ENCODE measurements at places on chromosomes 1 and 21.
A peak's percentile ranks its signal among the peaks of the same experiment; 100 is the strongest.

DNA sequence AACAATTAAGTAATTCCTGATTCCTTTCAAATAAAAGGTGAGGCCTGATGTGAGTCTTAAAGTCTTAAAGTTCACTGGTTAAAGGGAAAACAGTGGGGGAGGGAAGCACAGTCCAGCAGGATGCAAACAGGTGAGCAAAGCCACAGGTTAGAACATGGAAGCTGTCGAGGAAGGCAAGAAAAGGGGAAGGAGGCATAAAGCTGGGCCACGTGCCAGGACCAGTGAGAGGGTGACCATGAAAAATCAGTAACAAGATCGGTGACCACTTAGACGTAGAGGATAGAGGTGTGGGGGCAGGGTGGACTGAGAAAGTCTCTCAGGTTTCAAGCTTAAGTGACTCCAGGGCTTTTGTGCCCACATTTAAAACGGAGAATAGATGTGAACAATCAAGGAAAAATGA lies 231.3 kb downstream of the SETD4 start:
- no peak for DNase-seq

- DNase-seq: no peak
Measured at GRCh38 chr1:182658055-182658454, 26.3 kb downstream of the RGS8 start.

GRCh38 chr1:43197343-43198127 lies 25.4 kb downstream of the CFAP57 start:
- DNase-seq: no peak

GRCh38 chr1:82861749-82862148 lies 1061.0 kb downstream of the ADGRL2 start:
- DNase-seq: no peak

GRCh38 chr1:92749024-92749634 lies 35.8 kb downstream of the EVI5 start:
- no peak for DNase-seq

- no peak for DNase-seq
Measured at GRCh38 chr21:14826630-14827029, 238.2 kb downstream of the NRIP1 start.

- DNase-seq: no peak
Measured at GRCh38 chr21:32182449-32182848, 96.4 kb downstream of the MIS18A start.

GRCh38 chr21:38303300-38303699 lies 46.5 kb downstream of the KCNJ15 start:
- no peak for DNase-seq

DNA sequence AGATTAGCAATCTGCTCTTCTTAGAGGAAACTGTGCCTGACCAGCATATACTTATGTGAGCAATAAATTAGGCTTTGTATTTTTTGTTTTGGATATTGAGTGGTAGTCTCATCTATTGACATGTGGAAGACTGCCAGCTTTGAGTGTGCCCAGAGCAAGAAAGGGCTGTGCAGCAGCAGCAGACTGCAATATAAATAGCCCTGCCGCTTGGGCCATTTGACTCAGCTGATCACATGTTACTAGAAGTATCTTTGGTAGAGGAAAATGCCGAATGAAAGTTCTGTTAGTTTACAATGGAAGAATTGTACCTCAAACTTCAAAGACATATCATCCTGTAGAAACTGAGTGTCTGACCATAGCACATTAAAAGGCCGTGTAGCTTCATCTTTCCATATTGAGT lies 9.1 kb upstream of the PSMB2 start:
- no peak for DNase-seq

GRCh38 chr1:1917304-1917976 lies 1.6 kb downstream of the TMEM52 start:
- no peak for DNase-seq

DNA sequence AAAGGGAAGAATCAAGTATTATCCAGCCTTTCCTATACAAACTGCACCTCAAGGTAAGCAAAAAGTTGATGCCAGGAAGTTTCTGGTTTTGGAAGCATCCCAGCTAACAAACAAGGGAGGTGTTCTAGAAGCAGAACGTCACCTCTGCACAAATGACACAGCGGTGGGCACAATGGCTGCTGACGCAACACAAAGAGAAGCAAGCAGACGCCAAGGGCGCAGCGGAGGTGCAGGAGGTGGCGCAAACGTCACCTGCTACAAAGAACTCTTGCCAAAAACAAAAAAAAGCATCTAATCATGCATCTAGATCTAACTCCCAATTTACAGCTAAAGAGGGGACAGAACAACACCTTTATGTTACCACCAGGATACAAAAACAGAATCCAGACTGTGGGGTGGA lies 88.5 kb downstream of the NPHP4 start:
- no peak for DNase-seq

DNA sequence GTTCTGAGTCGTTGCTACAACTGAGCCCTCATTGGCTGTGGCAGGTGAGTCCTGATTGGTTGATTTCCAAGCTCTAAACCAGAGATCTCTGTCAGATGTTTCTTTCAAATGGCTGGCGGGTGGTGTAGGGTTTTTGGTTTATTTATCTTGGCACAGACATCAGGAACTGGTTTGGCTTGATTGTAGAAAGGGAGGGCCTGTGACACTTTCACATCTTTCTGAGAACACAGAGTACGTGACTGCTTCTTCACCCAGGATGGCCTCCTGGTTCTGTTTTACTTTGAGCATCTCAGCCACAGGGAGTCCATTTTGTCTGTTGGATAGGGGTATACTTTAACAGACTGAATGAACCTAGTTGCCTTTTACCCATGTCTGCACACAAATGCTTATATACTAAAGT lies 89.4 kb upstream of the GPR52 start:
- DNase-seq: no peak

- DNase-seq: no peak
Measured at GRCh38 chr1:76185207-76185606, 110.7 kb downstream of the ST6GALNAC3 start.

DNA sequence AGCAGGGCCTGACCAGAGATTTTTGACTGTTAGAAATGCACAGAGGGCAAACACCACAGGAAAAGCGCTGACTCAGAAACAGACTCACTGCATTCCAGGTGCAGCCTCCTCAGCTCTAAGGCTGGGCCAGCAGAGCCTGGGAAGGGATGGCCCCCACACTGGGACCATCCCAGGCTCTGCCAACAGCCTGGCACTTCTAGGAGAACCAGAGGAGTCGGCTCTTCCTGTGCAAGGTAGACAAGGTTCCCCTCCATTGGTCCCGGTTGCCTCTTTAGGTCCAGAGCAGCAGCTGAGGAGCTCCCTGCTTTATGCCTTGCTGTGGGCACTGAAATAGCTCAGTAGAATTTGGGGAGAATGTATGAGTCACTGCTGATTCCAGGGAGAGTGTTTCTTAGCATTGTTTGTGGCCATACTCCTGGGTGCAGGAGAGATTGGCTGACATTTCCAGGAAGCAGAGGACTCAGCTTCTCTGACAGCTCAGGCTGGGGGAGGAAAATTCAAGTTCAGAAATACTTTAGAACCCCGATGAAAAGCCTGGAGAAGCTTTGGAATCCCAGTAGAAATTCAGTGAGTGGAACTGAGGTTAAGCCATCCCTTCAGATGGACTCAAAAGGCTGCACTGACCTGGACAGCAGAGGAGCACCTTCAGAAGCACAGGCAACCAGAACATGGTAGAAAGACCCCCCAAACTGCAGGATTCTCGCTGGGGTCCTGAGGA lies 19.7 kb downstream of the PRAMEF1 start:
- DNase-seq: no peak

DNA sequence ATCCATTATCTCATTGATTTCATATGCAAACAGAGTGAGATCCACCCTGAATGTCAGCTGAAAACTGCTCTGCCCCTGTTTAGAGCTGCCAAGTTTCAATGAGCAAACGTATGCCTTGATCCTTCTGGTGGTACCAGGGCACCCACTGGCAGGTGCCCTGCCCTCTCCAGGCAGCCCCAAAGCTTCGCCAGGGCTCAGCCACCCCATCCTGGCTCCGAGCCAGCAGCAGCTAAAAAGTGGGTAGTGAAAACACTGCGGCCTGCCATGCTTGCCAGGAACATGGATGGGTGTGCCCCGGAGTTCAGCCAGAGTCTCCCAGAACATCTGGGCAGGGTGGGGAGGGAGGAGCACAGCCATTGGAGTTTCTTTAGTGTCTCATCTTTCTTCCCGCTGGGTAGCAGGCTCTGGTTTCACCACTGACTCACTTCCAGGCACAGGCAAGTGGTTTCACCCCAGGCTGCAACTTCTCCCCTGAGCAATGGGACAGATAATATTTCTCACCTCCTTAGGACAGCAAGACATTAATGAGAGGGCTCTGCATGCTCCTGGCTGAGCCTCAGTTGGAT lies 8.1 kb upstream of the LMX1A start:
- no peak for DNase-seq

GRCh38 chr1:228894442-228894989 lies 159.2 kb downstream of the RHOU start:
- no peak for DNase-seq

GRCh38 chr1:174999936-175000696 lies at the start of gene CACYBP:
CACYBP (plus strand) TSS chr1:174999947; CDS start chr1:175000181, 234 bp downstream.
- peak; percentile 10 for DNase-seq

- DNase-seq: no peak
Measured at GRCh38 chr1:148353461-148354283, 129.4 kb downstream of the PPIAL4G start.

Measured in stimulated activated CD8-positive, alpha-beta memory T cell treated with anti-CD3 and anti-CD28 coated beads, Interleukin-15, amount 100 ng/mL, for 1 hour (primary cell).